Testis (tissue), 5 donors: ENCODE measurements at places on chromosomes 13 and 19. TPM values are rescaled to one million over a fixed set of nuclear protein-coding genes. Genes with fewer than 3 reads are reported as not detected.

The LHFPL6 gene
- polyA plus RNA-seq, result 65.5 TPM

The HSPB6 gene
- polyA plus RNA-seq, result 146 TPM

The ZNF418 gene
- polyA plus RNA-seq, result 10.4 TPM

The NALCN gene
- 2.9 TPM for polyA plus RNA-seq

The IQCN gene
- polyA plus RNA-seq, result 88.1 TPM

The BRCA2 gene
- 4.9 TPM for polyA plus RNA-seq

The MISP gene
- polyA plus RNA-seq, result 1.1 TPM

The ZNF552 gene
- 4.4 TPM for polyA plus RNA-seq

The PNKP gene
- 45.5 TPM for polyA plus RNA-seq

The ANGPTL8 gene
- polyA plus RNA-seq, result not detected

The LRRC8E gene
- 0.92 TPM for polyA plus RNA-seq

The MISP3 gene
- 0.76 TPM for polyA plus RNA-seq

The ICAM4 gene
- polyA plus RNA-seq, result 0.28 TPM

The TTC9B gene
- polyA plus RNA-seq, result 0.30 TPM
